Activated CD4-positive, alpha-beta memory T cell treated with anti-CD3 and anti-CD28 coated beads, Interleukin-2, amount 10 ng/mL, durations not matched to agents 7 days and 5 days (primary cell): ENCODE measurements at places on chromosomes 2 and 18.

DNA sequence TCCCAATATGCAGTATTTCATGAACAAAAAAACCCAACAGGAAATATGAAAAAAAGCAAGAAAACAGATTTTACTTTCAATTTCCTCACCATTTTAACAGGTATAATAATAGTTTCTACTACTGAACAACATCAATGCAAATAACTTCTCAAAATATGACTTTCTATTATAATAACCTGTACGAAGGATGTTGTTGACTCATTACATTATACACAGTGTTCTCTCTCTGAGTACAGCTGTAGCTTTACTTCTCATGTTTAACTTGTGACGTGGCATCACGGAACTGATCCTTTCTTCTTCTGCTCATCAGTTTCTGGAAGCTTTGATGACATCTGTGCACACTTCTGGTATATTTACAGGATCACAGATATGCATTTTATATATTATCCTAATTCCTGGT, 40.0 kb downstream of the FAM228A start:
- H3K4me3 ChIP-seq, result no peak overlapping the region
- peaks cover 12% of the 10 kb centered on the region for H3K4me1 ChIP-seq
- peaks cover 32% of the 10 kb centered on the region for H3K36me3 ChIP-seq

DNA sequence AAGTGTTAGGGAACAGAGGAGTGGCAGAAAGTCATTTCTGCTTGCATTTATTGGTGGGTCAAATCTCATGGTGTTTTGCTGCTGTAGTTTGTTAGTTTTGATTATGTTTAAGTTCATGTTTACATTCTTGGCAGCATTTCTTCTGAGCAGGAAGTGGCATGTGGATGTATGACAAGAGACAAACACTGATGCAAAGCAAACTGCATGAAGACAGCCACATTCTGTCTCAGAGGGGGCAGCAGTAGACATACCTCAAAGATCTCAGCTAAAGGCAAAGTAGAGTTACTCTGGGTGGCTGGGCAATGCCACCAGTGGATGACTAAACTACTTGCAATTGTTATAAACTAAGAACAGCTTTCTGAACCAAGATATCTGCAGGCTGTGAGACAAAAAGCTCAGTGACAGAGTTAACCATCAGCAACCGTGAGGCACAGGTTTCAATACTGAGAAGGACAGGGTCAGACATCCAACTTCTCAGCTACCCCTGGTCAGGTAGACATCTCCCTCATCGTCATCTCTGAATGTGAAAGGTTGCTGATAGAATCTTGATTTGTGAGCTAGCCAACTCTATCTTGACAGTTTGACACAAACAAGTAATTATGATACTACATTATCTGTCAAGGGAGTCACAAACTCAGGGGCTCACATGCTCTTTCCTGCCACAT, 16.4 kb downstream of the GALNT3 start:
- peak; percentile 21 for DNase-seq
- H3K36me3 ChIP-seq, result peaks cover 61% of the 10 kb centered on the region
- H3K4me3 ChIP-seq, result no peak overlapping the region
- H3K27me3 ChIP-seq, result no peaks in the 10 kb centered on the region
- H3K4me1 ChIP-seq, result peaks cover 23% of the 10 kb centered on the region

GRCh38 chr2:9018534-9018933, 15.1 kb upstream of the MBOAT2 start:
- DNase-seq, result no peak
- H3K27me3 ChIP-seq, result peaks cover 15% of the 10 kb centered on the region
- H3K36me3 ChIP-seq, result no peaks in the 10 kb centered on the region
- no peak overlapping the region for H3K4me3 ChIP-seq
- H3K27ac ChIP-seq, result no peak overlapping the region

DNA sequence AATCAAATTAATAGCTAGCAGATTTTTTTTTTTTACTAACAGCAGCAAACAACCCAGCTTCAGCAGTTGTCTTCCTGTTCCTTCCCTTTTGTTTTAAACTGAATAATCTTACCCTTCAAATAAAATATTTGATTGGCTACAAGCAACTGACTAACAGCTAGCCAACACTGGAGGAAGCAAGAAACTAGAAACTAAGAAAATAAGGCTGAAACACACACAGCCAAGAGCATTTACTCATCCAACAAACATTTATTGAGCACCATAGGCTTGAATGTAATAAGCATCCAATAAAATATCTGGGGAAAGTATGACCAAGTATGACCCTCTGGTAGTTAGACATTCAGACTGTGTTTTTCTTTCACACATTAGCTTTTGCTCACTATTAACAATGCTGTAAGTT, 189.2 kb downstream of the CD226 start:
- peaks cover 17% of the 10 kb centered on the region for H3K4me1 ChIP-seq
- H3K4me3 ChIP-seq, result no peak overlapping the region
- no peaks in the 10 kb centered on the region for H3K27me3 ChIP-seq
- H3K36me3 ChIP-seq, result peaks cover 14% of the 10 kb centered on the region

GRCh38 chr18:12014521-12015415, 33.5 kb downstream of the IMPA2 start:
- H3K4me1 ChIP-seq, result no peaks in the 10 kb centered on the region
- no peak for DNase-seq
- H3K27me3 ChIP-seq, result no peaks in the 10 kb centered on the region
- no peak overlapping the region for H3K27ac ChIP-seq
